Subcutaneous adipose tissue (tissue), 4 donors: ENCODE measurements at places on chromosomes 2 and 18. TPM values are rescaled to one million over a fixed set of nuclear protein-coding genes. Genes with fewer than 3 reads are reported as not detected.

The AQP12A gene
- not detected for total RNA-seq

The FIGN gene
- total RNA-seq: 9.5 TPM

The RUFY4 gene
- not detected for total RNA-seq

The RSAD2 gene
- total RNA-seq: 22.4 TPM

The SCN1A gene
- total RNA-seq: not detected

The ABCG5 gene
- total RNA-seq: not detected

The FARP2 gene
- total RNA-seq: 27.4 TPM

The COL6A3 gene
- 983 TPM for total RNA-seq

The DSG1 gene
- not detected for total RNA-seq

The KHK gene
- total RNA-seq: 1.3 TPM

The FBXO36 gene
- total RNA-seq: 3.8 TPM

The AGAP1 gene
- total RNA-seq: 26.3 TPM

The MALL gene
- 8.0 TPM for total RNA-seq

The ARHGEF4 gene
- 13.2 TPM for total RNA-seq

The MAP2 gene
- 5.1 TPM for total RNA-seq

The PDE1A gene
- total RNA-seq: 9.2 TPM

The DDX18 gene
- total RNA-seq: 70.1 TPM

The NDUFB3 gene
- 37.9 TPM for total RNA-seq

The SLC9A2 gene
- total RNA-seq: under 0.01 TPM

The IL1R2 gene
- 27.1 TPM for total RNA-seq

The CRYGD gene
- total RNA-seq: not detected

The IGFBP5 gene
- total RNA-seq: 661 TPM

The HOXD13 gene
- not detected for total RNA-seq

The ZSCAN30 gene
- 17.7 TPM for total RNA-seq

The CLEC4F gene
- total RNA-seq: not detected

The CYP26B1 gene
- total RNA-seq: 10.0 TPM

The ZSWIM2 gene
- total RNA-seq: not detected

The SLC39A6 gene
- 57.3 TPM for total RNA-seq

The MREG gene
- total RNA-seq: 4.0 TPM

The ANKRD30BL gene
- total RNA-seq: not detected

The EFEMP1 gene
- 400 TPM for total RNA-seq

The HJURP gene
- total RNA-seq: 1.9 TPM

The LHCGR gene
- total RNA-seq: 2.7 TPM

The CHPF gene
- 7.8 TPM for total RNA-seq
